Activated CD4-positive, alpha-beta memory T cell treated with anti-CD3 and anti-CD28 coated beads, Interleukin-2, amount 10 ng/mL, durations not matched to agents 7 days and 5 days (primary cell): ENCODE measurements at places on chromosomes 6 and 20. TPM values are rescaled to one million over a fixed set of nuclear protein-coding genes. Genes with fewer than 3 reads are reported as not detected.

The DOK5 gene
- total RNA-seq = not detected

The C6orf118 gene
- total RNA-seq = not detected

The LRFN2 gene
- total RNA-seq = 0.08 TPM

The OR2B6 gene
- not detected for total RNA-seq

The NOX3 gene
- total RNA-seq = not detected

The WFDC5 gene
- 0.73 TPM for total RNA-seq

The RAD21L1 gene
- not detected for total RNA-seq

- H3K36me3 ChIP-seq = no peaks in the 10 kb centered on the region
- no peak overlapping the region for H3K27ac ChIP-seq
- no peaks in the 10 kb centered on the region for H3K27me3 ChIP-seq
- DNase-seq = no peak
These were observed 21.0 kb downstream of the EPB41L1 start for GRCh38 chr20:36175475-36175995.

GRCh38 chr20:920311-920710, 4.2 kb upstream of the ANGPT4 start:
- no peak for DNase-seq
- H3K27me3 ChIP-seq = peaks cover 4% of the 10 kb centered on the region
- no peaks in the 10 kb centered on the region for H3K36me3 ChIP-seq
- H3K27ac ChIP-seq = no peak overlapping the region
- no peak overlapping the region for H3K4me3 ChIP-seq

- peaks cover 19% of the 10 kb centered on the region for H3K4me1 ChIP-seq
- peaks cover 64% of the 10 kb centered on the region for H3K27me3 ChIP-seq
- no peak overlapping the region for H3K27ac ChIP-seq
- H3K4me3 ChIP-seq = peak overlapping the region; percentile 48
These were observed 12.0 kb upstream of the TFAP2A start for GRCh38 chr6:10426781-10427279.

- DNase-seq = no peak
- H3K27ac ChIP-seq = no peak overlapping the region
- no peaks in the 10 kb centered on the region for H3K27me3 ChIP-seq
- no peaks in the 10 kb centered on the region for H3K36me3 ChIP-seq
- H3K4me3 ChIP-seq = no peak overlapping the region
These were observed 20.6 kb upstream of the SIRPA start for GRCh38 chr20:1874450-1875182.

GRCh38 chr6:33840048-33840926, 36.5 kb upstream of the MLN start:
- H3K27ac ChIP-seq = peak overlapping the region; percentile 32
- no peak overlapping the region for H3K4me3 ChIP-seq
- H3K36me3 ChIP-seq = no peaks in the 10 kb centered on the region

DNA sequence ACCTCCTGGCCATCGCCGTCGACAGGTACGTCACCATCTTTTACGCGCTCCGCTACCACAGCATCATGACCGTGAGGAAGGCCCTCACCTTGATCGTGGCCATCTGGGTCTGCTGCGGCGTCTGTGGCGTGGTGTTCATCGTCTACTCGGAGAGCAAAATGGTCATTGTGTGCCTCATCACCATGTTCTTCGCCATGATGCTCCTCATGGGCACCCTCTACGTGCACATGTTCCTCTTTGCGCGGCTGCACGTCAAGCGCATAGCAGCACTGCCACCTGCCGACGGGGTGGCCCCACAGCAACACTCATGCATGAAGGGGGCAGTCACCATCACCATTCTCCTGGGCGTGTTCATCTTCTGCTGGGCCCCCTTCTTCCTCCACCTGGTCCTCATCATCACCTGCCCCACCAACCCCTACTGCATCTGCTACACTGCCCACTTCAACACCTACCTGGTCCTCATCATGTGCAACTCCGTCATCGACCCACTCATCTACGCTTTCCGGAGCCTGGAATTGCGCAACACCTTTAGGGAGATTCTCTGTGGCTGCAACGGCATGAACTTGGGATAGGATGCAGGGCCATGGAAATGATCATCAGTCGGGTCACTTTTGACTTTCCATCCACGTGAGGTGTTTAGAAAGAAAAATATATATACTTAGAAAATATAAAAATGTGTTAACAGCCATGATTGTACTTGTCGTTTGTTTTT, 868 bp downstream of the MC3R start:
- H3K4me1 ChIP-seq = no peaks in the 10 kb centered on the region
- DNase-seq = peak; percentile 28
- no peak overlapping the region for H3K4me3 ChIP-seq
- no peak overlapping the region for H3K27ac ChIP-seq
- H3K36me3 ChIP-seq = no peaks in the 10 kb centered on the region

DNA sequence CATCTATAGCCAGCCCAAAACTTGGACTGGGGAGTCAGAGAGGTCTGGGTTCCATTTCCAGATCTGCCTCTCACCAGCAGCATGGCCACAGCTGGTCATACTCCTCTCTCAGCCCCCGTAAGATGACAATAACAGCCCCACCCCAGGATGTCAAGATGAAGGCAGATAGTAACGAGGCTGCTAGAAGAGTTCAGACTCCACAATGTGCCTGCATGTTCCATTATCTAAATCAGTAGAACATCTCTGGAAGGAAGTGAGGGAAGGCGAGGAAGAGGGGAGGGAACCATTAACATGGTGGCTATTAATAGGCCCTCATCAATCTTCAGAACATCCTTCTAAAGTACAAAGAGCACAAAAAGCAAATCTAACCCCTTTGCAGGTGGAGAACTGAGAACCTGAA, 98.0 kb upstream of the KCNG1 start:
- H3K36me3 ChIP-seq = no peaks in the 10 kb centered on the region
- peaks cover 33% of the 10 kb centered on the region for H3K27me3 ChIP-seq
- H3K4me3 ChIP-seq = no peak overlapping the region
- H3K4me1 ChIP-seq = peaks cover 15% of the 10 kb centered on the region

DNA sequence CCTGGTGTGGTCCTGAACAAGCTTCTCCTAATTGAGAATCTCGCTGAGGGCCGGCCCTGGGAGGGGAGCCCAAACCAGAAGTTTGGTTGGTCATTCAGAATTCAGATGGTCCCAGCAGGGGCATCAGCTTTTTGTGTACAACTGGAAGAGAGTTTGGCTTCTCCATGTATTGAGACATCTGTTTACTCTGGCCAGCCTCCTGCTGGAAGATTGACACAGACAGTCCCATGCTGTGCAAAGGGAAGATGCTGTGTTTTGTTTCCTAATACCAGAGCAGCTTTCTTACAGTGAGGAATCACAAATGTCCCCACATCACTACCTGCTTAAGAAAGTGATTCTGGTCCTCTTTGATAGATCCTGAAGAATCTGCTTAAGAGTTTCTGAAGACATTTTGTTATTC, 97.8 kb downstream of the PLEKHG1 start:
- H3K4me1 ChIP-seq = no peaks in the 10 kb centered on the region
- H3K36me3 ChIP-seq = no peaks in the 10 kb centered on the region

GRCh38 chr6:133854364-133855275, 34.3 kb upstream of the TCF21 start:
- peaks cover 3% of the 10 kb centered on the region for H3K4me1 ChIP-seq
- no peak overlapping the region for H3K4me3 ChIP-seq
- no peak for DNase-seq

DNA sequence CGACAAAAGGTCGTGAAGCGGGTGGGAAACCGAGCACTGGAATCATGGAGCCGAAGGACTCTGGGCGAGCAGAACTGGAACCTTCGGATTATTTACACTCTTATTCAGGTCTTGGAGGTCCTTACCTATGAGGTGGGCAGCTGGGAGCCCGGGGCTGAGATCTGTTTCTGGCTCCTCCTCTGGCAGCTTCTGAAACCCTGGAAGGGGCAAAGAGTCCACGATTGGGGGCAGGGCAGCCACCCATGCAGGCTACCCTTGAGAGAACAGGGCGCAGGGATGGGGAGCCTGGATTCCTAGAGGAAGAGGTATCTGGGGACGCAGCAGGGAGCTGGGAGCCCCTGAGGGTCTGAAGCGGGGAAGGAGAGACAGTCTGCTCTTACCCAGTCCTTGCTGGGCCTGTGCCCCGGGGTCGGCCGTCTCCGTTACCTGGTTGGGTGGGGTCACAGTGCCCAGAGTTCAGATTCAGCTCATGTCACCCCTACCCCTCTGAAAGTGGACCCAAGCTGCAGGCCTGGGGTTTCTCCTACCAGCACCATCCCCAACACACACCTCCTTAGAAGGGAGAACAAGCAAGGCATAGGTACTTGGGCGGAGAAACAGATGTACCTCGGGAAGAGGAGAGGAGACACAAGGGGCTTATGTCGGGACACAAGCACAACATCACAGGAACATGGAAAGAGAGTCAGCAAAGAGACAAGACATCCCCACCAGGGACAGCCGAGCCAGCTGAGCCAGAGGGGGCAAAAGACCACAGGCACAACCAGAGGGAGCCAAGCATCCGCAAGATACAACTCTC, 592 bp downstream of the LTB start:
- peaks cover 70% of the 10 kb centered on the region for H3K36me3 ChIP-seq
- no peaks in the 10 kb centered on the region for H3K27me3 ChIP-seq
- peak overlapping the region; percentile 91 for H3K4me3 ChIP-seq
- DNase-seq = peak; percentile 38
- peaks cover 65% of the 10 kb centered on the region for H3K4me1 ChIP-seq

DNA sequence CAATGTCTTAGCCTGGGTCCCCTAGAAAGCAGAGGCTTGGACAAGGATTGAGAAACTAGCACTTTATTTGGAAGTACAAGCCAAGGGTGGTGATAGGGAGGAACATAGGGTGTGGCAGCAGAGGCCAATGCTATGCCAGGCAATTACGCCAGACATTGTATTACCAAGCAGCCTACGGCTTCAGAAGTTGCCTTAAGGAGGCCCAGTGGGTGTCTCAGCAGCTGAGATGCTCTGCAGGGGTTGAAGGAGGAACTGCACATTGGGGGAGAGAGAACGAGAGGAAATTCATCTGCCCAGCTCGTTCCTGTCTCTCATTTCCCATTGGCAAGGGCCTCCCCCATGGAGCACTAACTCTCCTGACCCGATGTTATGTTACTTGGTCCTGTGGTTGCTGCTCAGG, 859 bp downstream of the C20orf202 start:
- no peak overlapping the region for H3K4me3 ChIP-seq
- H3K4me1 ChIP-seq = peaks cover 3% of the 10 kb centered on the region
- no peak for DNase-seq
- H3K36me3 ChIP-seq = no peaks in the 10 kb centered on the region

DNA sequence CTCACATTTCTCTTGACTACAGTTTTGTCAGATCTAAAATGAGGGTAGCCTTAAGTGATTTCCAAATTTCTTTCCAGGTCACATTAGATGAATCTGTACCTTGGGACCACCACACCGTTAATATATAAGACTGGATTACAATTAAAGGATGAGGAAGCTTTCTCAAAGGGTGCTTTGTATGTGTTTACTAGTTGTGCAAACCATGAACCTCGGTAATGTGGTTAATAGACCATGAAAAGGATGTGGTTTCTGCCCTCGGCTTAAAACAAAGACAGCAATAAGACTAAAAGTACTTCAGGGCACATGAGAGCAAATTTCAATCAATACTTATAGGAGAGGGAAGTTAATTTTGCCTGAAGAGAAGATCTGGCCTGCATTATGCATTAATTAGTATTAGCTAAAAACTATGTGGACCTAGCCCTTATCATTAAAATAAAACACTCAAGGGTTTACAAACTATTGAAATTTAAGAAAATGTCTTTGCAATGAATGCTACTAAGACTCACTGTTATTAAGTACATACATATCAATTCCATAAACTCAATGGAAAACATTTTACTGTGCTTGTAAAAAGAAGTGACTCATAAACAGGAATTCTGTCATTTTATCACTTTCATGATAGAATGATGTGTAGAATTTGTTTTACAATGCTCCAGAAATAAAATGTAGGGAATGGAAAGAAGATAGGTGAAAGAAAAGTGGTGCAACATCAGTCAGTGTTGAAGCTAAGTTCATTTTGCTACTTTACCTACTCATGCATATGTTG, 936 bp upstream of the TMX4 start:
- no peak overlapping the region for H3K27ac ChIP-seq
- peaks cover 19% of the 10 kb centered on the region for H3K4me1 ChIP-seq
- H3K4me3 ChIP-seq = no peak overlapping the region
- DNase-seq = peak; percentile 42
- peaks cover 6% of the 10 kb centered on the region for H3K27me3 ChIP-seq
- H3K36me3 ChIP-seq = peaks cover 6% of the 10 kb centered on the region

GRCh38 chr20:22807646-22808244, 223.4 kb upstream of the FOXA2 start:
- no peak overlapping the region for H3K27ac ChIP-seq
- DNase-seq = no peak
- H3K27me3 ChIP-seq = no peaks in the 10 kb centered on the region
- H3K36me3 ChIP-seq = no peaks in the 10 kb centered on the region
- no peaks in the 10 kb centered on the region for H3K4me1 ChIP-seq

DNA sequence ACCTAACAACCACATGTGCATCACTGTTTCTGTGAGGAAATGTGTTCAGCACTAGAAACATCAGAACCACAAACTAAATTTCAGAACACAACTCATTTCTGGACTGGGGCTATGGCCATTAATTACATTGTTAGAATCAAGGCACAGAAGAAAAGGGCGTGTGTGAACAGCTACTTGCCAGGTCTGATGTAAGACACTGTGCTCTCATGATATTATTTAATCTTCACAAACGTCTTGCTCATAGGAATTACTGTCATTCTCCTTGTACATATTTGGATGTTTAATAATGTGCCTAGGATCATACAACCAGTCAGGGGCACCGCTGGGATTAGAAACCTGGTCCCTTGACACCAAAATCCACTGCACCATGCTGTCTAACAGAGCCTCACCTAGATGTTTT, 14.8 kb downstream of the ADGRF1 start:
- H3K4me1 ChIP-seq = no peaks in the 10 kb centered on the region
- no peak overlapping the region for H3K27ac ChIP-seq
- no peaks in the 10 kb centered on the region for H3K27me3 ChIP-seq
- H3K36me3 ChIP-seq = no peaks in the 10 kb centered on the region
- no peak for DNase-seq
- no peak overlapping the region for H3K4me3 ChIP-seq
